NT2/D1 (cell line): ENCODE measurements at places on chromosomes 6 and 20.

DNA sequence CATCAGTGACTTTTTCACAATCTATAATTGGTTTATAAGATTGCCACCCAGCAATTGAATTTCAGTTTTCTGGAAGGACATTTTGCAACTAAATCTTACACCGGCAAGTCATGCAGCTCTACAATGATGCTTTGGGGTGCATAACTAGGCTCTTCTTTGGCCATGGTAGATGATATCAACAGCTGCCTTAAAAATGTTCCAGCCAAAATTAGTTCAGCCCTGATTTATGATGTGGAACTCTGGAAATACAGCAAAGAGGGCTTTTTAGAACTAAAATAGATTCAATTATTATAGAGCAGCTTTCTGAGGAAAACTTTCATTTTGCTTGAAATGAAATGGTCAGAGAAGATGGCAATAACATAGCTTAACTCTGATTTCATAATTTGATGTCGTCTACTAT is 18.4 kb upstream of the MCM9 start:
- DNase-seq: no peak

GRCh38 chr6:36685166-36685924 is 6.8 kb downstream of the CDKN1A start:
- no peak for DNase-seq

GRCh38 chr6:45610374-45610773 is 232.6 kb upstream of the SUPT3H start:
- DNase-seq: no peak

- no peak for DNase-seq
These were observed 33.1 kb upstream of the SEC63 start for GRCh38 chr6:107991061-107991460.

GRCh38 chr20:8457978-8458377 is 325.9 kb downstream of the PLCB1 start:
- DNase-seq: no peak

DNA sequence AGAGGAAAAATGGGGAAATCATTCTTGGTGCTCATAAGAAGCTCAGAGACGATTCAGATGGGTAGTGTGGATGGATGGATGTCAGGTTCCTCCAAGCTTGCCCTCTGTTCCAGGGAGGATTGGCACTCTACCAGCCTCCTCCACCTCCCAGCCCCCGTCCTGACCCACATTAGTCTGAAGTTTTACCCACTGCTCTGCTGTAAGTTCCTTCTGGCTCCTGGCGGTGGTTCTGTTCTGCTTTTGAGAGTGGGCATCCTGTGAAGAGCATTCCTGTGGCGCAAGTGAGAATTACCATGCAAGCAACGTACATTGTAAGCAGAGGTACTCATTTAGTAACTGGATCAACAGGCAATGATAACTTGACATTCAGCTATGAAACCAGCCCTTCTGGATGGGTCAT is 103.4 kb downstream of the SYNDIG1 start:
- DNase-seq: no peak

GRCh38 chr20:9809271-9809670 is 29.6 kb downstream of the PAK5 start:
- DNase-seq: no peak

DNA sequence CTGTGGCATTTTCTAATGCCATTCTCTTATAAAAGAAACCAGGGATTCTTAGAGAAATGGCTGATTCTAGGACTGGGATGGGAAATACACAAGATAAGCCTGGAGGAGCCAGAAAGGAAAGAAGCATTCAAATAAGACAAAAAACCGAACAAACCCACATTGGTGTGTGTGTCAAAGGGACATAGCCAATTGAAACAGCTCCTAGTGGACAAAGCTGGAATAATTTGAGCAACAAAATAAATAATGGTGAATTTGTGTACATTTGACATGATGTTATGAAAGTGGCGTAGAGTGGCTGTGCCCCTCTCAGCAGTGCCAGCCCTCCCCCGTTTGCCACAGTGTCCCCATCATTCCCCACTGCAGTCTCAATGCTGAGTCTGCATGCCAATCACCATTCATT is 55.5 kb downstream of the B3GAT2 start:
- DNase-seq: no peak

DNA sequence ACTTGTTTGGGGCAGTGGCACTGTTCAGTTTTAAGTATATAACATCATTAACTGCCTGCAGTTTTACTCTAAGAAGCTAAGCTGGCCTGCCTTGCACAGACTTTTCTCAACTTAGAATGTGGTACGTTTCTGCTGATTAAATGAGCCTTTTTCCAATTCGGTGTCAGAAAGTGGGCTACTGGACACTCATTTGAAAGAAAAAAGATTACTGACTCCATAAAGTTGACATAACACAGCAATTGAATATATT is 2.1 kb downstream of the ZMYND8 start:
- DNase-seq: no peak

GRCh38 chr20:58194175-58194791 is 34.2 kb downstream of the ANKRD60 start:
- DNase-seq: no peak

GRCh38 chr20:56195946-56196345 is 52.6 kb upstream of the MC3R start:
- DNase-seq: no peak

DNA sequence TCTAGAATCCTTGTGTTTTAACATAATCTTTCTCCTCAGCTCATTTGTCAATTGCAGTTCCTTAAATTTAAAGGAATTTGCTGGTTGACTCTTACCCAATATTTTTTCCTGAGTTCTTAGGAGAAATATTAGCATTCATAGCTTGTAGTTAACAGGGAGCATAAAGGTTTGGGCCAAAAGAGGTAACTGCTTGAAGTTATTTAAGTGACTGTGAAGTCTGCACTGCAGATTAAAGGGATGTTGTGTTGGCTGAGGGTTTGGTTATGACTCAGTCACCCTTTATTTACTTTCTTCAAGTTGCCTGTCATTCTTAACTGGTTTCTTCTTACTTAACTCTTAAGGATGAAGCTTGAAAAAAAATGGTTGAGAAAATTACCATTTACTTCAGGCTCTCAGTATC is 220.3 kb upstream of the LAMP5 start:
- DNase-seq: no peak

DNA sequence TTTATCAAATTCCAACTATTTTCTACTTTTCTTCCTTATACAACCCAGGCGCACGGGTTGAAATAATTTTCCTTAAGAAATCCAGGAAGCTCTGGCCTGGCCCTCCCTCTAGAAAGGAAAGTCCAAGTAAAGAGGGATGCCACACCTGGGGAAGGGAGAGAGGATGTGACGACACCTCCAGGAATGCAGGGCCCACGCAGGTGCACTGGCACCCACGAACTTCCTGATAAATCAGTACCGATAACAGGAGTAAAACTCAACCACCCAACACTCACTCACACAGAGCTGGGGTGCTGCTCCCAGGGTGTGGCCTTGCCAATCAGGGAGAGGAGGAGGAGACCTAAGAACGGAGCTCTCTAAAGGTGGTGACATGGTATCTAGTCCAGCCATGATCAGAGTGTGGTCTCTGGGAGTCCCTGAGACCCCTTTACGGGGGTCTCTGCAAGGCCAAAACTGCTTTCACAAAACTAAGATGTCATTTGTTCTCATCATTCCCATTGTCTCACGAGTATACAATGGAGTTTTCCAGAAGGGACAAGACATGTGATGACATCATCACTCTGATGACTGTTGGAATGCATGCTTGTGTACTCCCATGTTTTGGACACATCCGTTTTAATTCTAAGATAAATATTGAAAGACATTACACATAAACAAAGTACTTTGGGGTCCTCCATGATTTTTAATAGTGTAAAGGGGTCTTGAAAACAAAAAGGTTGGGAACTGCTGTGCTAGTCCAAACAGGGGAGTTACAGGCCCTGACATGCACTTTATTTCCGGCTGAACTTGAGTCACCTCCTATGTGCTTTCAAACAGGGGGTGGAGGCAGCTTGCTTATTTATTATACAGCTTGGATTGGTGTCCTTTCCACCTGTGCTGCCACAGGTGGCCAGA is 2.2 kb upstream of the PARD6B start:
- DNase-seq: no peak

DNA sequence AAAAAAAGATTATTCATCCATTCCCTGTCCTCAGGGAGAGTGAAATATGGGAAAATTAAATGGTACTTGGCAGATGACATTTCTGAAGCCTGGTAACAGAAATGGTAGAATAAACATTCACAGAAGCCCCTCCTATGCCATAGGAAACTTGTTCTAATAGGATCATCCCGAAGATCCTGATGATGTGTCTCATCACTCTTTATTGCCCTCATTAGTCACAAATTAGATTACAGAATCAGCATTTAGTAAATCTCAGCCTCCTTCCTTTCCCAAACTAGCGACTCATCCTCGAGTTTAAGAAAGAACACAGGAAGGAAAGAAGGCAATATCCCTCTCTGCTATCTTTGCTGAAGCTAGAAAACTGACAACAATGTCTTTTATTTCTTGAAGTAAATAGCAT is 154.4 kb downstream of the TMEM200A start:
- DNase-seq: no peak

- no peak for DNase-seq
These were observed 61.6 kb downstream of the KCNB1 start for GRCh38 chr20:49420811-49421295.

GRCh38 chr20:41373931-41374920 is 7.6 kb upstream of the EMILIN3 start:
- no peak for DNase-seq

- no peak for DNase-seq
These were observed 34.0 kb upstream of the COL10A1 start for GRCh38 chr6:116159782-116160524.

- no peak for DNase-seq
These were observed 250.8 kb downstream of the DLL1 start for GRCh38 chr6:170040115-170040500.
